ENCODE measurements at places on chromosomes 12 and 14.

- DNase-seq, result no peak
Observed at GRCh38 chr14:54621686-54622085, 54.8 kb downstream of the SAMD4A start.

DNA sequence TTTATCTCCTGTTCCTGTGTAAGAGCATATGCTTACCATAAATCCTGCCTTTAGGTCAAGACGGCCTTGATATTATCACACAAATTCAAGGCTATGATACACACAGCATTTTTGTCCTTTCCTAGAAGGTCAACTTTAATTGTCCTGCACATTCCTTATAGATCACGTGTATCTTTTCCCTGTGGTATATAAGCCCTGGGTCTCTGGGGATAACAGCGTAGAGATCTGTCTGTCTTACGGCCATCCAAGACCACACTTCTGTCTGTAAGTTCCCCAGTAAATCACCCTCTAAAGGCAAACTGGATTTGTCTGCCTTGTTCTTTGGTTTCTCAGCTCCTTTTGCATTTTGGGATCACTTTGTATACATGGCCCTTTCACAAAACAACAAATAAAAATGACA is 69.5 kb upstream of the TCL1B start:
- DNase-seq, result no peak

DNA sequence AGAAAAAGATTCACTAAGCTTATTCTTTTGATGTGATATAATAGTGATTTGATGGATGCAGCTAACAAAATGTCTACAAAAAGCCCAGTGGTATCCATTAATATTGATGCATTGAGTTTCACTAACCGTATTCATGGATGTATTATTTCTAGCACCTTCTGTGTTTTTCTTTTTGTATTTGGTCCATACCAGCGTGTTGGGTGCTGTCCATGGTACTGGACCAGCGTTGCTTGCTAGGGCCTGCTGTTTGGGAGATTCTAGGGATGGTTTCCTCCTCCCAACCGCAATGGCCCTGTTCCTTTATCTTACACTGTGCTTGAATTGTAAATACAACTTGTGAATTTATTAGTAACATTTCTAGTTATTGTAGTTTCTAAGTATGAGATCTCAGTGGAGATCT is 31.7 kb downstream of the ANO4 start:
- peak; percentile 18 for DNase-seq

DNA sequence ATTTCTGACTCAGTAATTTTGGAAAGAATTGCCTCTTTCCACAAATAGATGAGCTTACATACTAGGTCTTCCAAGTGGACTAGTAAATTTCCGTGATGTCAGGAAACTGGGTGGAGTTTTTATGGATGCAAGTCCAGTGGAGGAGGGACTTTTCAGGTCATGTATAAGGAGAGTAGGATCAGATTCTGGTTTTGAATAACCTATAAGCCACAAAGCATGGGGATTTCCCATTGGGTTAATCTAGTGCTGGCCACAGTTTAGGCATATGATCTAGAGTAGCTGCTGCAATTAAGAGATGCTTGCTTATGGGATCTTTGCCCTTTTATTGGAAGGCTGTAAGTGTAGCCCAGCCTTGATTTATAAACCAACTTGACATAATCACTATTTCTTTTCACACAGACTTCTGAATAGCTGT is 33.8 kb downstream of the STK38L start:
- DNase-seq, result no peak

DNA sequence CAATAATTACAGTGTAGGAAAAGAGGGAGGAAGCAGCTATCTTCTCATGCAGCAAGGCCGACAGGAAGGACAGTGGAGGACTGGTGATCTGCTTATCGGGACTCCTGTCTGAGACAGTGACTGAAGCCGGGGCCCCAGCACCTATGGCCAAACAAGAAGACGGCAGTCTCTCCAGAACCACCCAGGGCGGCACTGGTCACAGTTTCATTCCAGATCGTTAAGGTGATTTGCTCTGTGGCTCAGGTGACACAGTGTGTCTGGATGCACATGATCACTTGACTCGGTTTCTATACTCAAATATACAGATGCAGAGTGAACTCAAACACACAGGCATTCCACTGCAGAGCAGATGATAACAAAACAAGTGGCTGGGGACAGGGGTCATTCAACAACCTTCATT is 52.1 kb upstream of the CORO1C start:
- no peak for DNase-seq

DNA sequence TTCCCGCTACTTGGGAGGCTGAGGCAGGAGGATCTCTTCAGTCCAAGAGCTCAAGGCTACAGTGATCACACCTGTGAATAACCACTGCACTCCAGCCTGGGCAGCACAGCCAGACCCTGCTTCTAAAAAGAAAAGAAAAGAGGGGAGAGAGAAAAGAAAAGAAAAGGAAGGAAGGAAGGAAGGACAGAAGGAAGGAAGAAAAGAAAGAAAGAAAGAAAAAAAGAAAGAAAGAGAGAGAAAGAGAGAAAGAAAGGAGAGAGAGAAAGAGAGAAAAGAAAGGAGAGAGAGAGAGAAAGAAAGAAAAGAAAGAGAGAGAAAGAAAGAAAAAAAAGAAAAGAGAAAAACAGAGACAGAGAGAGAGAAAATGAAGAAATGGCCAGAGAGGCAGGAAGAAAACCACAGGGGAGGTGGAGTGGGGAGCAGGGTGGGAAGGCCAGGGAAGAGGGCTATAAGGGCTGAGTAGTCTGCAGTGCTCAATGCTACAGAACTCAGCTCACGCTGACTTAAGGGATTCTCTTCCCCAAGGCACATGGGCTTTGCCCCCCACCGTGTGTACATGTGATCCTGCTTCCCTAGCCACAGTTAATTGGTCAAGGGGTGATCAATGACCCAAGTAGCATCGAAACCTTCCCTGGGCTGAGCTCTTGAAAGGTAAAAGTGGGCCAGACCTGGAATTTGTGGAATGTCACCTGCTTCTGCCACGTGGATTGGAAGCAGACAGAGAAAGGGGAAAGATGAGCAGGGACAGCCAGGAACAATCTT is 90.4 kb upstream of the TMCC3 start:
- DNase-seq, result no peak

- DNase-seq, result no peak
Observed at GRCh38 chr12:94094700-94095099, 53.7 kb upstream of the PLXNC1 start.

- DNase-seq, result no peak
Observed at GRCh38 chr14:89910691-89911009, 43.9 kb downstream of the EFCAB11 start.

DNA sequence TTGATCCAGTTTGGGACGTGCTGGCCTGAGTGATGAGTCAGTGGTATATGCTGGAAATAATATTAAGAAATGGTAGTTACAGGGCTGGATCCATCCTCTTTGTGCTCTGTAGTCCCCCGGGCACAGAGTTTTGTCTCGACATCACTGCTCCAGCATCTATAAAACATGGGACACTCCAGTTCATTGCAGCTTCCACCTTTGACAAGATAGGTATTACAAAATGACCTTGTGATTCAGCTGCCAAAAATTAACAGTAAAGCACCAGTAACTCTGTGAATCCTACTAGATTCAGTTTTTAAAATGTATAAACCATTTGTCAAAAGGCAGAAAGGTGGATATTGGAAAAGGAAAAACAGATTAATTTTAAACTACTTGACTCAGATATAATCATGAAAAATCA is 14.6 kb upstream of the GNG2 start:
- no peak for DNase-seq

GRCh38 chr12:75196865-75197264 is 12.8 kb downstream of the KCNC2 start:
- DNase-seq, result no peak

DNA sequence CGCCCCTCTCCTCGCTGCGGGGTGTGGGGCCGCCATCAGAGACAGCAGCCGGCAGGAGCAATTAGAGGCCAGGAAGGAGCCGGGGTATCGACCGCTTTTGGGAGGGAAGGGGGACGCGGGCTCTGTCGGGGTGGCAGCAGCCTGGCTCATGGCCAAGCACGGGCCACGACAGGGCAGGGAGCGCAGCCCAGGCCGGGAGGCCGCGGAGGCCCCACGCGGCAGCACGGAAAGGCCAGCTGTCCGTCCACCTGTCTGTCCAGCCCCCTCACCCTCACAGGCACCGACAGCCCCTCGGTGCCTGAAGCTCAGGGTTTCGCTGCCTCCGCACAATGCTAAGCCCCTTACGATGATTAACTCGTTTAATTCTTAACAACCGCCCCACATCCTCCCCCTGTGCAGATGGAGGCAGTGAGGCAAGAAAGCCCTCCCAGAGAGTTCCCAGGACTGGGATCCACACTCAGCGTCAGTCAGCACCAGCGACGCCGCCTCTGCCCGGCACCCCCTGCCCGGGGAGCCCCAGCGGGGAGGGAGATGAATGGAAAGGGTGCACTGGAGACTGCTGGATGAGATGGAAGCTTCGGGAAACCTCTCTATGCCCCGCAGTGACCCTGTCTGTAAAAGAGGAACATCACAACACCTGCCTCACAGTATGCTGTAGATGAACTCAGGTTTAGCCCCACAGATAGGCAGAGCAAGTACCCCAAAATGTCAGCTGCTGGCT is 23.7 kb downstream of the NCOR2 start:
- DNase-seq, result no peak

GRCh38 chr12:41919526-41920261 is 225.0 kb downstream of the GXYLT1 start:
- DNase-seq, result no peak

- no peak for DNase-seq
Observed at GRCh38 chr12:953776-954175, 4.3 kb upstream of the RAD52 start.

DNA sequence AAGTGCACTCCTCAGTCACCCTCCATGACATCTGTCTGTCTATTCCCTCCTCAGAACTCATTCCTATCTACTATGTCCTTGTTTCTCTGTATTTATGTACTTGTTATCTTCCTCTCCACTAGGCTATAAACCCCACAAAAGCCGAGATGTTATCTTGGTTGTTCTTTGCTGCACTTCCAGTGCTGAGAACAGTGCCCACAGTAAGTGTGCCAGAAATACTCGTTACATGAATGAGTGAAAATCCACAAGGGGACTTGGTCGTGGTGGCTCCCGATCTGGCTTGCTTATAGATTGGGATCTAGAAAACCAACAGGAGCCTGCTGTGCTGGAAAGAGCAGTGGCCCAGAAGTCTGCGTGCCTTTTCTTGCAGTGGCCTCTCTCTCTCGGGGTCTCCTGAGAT is 111.9 kb upstream of the PRMT8 start:
- DNase-seq, result no peak

DNA sequence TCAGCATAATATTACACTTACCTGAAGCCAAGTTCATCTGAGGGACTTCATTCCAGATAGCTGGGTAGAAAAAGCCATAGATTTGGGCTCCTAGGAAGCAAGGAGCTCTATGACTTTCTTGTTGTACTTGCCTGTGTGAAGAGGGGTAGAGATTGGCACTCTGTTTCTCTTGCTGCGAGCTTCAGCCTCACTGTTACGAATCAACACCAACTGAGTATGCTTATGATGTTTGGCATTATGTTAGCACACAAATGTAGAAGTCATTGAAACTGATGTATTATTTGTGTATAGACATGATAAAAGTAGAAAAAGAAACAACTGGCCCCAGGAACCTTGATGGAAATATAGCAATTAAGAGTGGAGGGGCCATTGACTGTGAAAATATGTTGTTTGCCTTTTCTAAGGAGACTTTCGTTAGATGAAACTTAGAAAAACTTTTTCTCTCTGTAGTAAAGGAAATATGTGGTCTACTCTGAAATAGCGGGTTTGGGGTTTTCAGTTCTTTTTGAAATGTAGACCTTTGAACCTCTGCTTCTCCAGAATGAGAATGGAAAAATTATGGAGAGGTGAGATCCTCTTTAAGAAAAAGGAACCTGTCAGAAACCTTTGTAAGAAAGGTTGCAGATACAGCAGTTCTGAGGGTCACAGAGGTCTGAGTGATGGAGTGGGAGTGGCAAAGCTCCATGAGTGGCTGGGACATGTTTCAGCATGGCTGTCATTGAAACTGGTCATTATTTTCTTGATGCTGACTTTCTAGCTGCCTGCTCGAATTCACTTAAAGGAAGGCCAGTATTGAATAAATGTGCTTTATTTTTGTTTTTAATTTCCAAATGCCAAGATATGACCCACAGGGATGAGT is 159.9 kb downstream of the GCH1 start:
- DNase-seq, result no peak

GRCh38 chr12:108296945-108297344 is 42.2 kb downstream of the CMKLR1 start:
- DNase-seq, result no peak

DNA sequence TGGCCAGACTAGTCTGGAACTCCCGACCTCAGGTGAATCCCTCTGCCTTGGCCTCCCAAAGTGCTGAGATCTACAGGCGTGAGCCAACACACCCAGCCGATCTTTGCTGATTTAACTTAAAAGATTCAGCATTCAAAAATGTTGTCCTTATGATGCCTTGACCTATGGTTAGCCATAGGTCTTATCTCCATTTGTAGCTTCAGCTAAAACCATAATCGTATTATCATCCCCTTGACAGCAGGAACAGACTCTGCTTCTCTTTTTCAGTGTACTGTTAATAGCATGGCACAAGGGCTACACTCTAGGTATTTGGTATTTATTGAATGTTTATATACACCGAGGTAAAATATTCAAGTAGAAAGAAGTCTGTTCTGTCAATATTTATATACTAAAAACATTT is 15.3 kb downstream of the CCDC62 start:
- DNase-seq, result no peak

GRCh38 chr12:56198836-56199235 is 9.6 kb upstream of the SMARCC2 start:
- no peak for DNase-seq

DNA sequence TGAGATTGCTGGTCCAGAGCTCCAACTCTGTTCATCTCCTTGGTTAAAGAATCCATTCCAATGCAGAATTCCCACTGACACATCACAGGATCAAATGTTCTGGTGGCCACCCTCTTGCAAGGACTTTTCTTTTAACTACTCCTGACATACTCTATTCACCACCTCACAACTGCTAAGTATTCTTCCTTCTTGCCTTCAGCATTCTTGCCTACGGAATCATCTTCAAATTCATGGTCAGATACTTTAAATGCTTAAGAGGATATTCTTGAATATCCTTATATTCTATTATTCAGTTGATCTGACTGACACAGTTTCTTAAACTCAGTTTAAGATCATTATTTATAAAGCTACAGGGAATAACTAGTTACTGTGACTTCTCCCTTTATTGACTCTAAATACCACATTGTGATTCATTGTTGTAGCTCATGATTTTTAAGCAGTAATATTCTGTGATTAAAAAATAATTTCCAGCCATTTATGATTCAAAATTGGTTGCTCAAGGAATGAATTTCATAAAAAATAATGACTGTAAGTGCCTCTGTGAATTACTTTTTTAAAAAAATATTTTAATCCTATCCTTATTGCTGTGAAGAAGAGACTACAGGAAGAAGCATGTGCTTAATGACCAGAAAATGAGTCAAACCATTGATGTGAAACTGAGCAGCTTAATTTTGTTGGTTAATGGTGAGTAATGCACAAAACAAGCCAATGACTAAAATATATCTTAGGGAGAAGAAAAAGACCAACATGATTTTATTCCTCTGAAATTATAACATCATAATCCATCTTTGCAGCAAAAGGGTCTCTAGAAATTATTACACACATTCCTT is 207.1 kb downstream of the PIK3C2G start:
- no peak for DNase-seq

GRCh38 chr12:51246254-51246853 is 7.7 kb downstream of the DAZAP2 start:
- no peak for DNase-seq

Data from hippocampal formation (tissue), 2 donors.